ENCODE measurements at places on chromosomes 7 and 10.

DNA sequence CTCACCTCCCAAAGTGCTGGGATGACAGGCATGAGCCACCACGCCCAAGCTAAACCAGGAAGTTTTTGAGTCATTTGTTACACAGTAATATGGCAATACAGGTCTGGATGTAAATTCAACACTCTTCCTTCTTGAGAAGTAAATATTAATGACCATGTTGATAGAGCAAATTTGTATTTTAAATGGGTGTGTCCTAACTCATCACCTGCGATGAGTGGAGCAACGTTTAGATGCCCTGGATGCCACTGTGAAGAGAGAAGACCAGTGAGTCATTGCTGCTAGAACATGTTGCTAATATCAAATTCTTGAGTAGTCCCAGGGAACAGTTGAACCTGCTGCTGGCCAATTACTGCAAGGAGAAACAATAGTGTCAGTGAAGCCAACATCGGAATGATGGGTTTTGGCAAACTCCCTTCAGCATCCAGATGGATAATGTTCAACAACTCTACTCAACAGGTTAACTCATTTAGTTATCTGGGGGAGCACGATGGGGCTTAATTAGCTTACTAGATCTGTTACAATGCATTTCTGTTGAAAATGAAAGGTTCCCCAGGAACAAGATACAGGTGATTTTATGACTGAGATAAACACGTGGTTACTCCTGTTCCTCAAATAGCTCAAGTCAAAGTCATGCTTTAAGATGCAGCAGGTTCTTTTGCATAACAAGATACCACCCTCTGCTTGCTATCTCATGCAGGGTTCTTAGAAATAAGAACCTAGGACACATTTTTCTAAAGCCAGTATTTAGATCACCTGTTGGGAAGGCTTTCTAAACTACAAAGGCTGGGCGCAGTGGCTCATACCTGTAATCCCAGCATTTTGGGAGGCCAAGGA, 146.8 kb downstream of the CALN1 start:
- no peak for DNase-seq

DNA sequence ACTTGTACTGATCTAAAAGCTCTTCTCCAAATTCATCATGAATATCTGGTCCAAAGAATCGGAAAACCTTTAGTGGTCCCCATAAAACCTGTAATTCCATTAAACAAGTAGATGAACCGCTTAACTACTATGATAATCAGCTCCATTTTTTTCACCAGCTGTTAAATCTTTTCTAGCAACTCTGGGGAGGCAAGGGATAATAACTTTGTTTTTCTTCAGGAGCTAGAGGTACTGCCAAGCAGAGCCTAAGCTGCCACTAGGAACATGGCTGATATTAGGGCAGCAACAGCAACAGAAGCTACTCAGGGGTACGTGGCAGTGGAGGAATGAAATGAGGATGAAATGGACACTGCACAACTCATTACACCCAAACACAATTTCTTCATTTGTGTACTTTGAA, 138.0 kb downstream of the SRPK2 start:
- no peak for DNase-seq

GRCh38 chr10:33006342-33006887, 48.4 kb upstream of the ITGB1 start:
- DNase-seq = no peak

DNA sequence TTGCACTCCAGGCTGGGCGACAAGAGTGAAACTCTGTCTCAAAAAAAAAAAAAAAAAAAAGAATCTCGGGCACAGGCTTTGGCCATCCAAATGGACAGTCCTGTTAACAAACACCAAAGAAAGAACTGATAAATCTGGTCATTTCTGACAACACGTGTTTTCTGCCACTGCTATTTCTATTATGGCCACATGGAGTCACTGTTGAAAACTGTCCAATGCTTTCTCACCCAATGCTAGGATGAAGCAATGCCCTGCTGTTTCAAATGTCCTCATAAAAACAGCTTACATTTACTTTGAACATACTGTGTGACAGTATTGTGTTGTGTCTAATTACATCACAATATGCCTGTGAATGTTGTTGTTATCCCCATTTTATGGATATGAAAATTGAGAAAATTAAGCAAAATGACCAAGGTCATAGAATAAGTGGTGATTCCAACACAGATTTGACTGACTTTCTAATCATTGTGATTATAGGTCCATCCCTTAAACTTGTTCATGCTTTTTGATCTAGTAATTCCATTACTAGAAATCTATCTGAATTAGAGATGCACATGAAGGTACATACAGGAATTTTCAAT, 19.9 kb upstream of the MAP3K8 start:
- DNase-seq = no peak

- DNase-seq = no peak
Observed at GRCh38 chr10:123135415-123136141, at the start of gene HMX3. TSS of gene HMX3 (plus strand) at chr10:123135970. CDS start at chr10:123136051, 81 bp downstream.

DNA sequence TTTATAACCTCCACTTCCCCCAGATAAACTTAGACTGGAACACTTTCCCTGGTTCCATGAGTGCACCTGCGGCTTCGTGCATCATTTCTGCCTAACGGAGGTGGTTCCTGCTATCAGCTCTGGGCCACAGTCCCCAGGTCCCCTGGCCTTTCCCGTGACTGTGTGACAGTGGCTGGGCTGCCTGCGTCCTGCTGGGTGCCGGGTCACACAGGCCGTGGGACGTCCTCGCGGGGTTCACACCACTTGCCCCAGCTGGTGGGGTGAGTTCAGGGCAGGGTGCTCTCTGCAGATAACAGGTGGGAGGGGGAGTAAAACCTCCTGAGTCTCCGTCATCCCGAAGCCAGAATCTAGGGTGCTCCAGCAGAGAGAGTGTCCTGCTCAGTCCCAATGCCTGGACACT, 58.7 kb upstream of the CFAP46 start:
- DNase-seq = no peak

GRCh38 chr7:71145906-71146901, 14.3 kb downstream of the GALNT17 start:
- no peak for DNase-seq

DNA sequence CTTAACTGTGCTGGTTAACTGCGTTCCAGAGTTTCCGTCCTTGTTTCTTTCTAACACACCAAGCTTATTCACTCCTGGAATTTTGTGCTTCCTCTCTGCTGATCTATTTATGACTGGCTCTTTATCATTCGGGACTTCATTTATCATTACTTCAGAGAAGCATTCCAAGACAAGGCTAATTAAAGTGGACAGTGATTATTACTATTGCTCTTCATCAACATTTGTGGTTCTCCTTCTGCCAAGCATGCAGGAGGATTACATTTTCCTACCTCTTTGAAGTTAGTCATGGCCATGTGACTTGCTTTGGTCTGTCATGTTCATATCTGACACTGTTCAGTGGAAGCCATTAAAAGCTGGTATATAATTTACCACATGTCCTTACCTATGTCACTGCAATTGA, 172.4 kb upstream of the AGR3 start:
- no peak for DNase-seq

DNA sequence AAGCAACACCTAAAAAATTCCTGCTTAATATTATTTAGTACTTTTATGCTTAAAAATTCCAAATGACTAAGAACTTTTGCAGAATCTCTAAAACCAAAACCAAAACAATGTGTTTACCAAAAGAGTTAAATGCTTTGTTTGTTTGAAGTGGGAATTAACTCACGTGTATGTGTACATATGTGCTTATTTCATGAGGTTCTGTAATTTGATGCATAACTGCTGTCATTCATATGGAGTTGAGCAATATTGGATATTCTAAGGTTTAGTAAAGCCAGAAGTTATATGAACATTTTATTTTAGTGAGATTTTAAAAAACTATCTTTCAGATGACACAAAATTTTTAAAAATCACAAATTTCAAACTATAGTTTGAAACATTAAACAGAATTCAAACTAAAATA, 157.1 kb downstream of the PIP4K2A start:
- DNase-seq = no peak

DNA sequence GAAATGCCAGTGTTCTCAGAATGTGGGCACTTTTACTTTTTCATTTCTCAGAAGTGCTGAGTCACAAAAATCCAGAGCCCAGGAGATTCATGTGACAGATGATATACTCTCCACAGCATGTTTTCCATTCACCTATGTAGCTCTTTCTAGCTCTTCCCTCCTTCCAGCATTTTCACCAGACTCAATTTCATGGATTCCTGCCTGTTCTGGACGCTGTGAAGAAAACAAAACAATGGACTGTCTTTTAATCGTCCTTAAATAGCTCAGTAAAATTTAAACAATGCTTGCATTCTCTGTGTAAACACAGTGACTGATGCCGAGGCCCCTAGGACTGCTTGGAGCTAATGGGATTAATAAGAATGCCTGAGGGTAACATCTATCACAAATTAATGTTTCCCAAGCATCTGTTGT, 25.5 kb downstream of the ZNF713 start:
- no peak for DNase-seq

- no peak for DNase-seq
Observed at GRCh38 chr10:15321431-15322341, 49.4 kb downstream of the FAM171A1 start.

GRCh38 chr10:77398986-77399755, 238.4 kb downstream of the KCNMA1 start:
- no peak for DNase-seq

- no peak for DNase-seq
Observed at GRCh38 chr7:119931230-119931824, 341.6 kb upstream of the KCND2 start.

GRCh38 chr7:134351424-134351823, 34.7 kb upstream of the SLC35B4 start:
- no peak for DNase-seq

- no peak for DNase-seq
Observed at GRCh38 chr10:9060314-9060713, 1005.8 kb downstream of the GATA3 start.

DNA sequence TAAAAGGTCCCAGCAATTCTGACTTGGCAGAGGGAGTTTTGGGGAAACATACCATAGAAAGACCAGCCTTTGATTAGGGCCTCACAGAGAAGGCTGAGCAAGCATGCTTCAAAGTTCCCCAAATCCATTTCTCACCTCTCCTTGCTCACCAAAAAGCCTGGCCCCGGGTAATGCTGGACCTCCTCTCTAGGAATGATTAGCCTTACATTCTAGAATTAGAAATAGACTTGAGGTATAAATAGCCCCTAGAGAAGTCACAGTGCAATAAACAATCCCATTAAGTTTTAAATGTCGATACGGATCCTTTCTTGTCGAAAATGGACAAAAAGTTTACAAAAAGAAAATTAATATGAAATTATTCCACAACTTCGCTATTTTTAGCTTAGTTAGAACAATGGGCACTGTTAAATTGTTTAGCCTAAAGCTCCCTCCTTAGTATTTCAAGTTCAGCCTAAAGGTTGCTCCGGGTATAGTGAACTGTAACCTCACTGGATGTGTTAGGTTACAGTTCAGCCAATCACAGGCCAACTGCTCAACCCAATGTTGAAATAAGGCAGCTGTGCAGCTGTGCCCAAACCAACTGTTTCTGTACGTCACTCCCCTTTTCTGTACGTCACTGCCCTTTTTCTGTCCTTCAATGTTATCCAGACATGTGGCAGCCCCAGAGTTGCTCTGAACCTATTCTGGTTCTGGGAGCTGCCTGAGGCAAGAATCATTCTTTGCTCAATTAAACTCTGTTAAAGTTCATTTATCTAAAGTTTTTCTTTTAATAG, 7.9 kb upstream of the GSDME start:
- DNase-seq = no peak

DNA sequence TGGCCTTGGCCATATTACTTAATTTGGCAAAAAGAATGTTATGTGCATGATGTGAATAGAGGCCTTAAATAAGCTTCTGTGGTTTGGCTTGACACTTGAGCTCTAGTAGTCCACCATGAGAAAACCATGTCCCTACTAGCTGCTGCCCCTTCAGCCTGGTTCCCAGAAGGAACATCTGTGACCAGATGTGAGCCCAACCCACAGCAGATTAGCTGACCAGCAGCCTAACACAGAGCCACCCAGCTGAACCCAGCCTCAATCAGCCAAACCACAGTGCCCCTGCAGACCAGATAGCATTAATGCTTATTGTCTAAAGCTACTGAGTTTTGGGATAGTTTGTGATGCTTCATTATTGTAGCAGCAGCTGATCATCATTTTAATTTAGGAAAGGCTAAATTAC, 16.6 kb downstream of the JAZF1 start:
- DNase-seq = no peak

GRCh38 chr7:39609113-39609934, 14.0 kb upstream of the RALA start:
- DNase-seq = no peak

DNA sequence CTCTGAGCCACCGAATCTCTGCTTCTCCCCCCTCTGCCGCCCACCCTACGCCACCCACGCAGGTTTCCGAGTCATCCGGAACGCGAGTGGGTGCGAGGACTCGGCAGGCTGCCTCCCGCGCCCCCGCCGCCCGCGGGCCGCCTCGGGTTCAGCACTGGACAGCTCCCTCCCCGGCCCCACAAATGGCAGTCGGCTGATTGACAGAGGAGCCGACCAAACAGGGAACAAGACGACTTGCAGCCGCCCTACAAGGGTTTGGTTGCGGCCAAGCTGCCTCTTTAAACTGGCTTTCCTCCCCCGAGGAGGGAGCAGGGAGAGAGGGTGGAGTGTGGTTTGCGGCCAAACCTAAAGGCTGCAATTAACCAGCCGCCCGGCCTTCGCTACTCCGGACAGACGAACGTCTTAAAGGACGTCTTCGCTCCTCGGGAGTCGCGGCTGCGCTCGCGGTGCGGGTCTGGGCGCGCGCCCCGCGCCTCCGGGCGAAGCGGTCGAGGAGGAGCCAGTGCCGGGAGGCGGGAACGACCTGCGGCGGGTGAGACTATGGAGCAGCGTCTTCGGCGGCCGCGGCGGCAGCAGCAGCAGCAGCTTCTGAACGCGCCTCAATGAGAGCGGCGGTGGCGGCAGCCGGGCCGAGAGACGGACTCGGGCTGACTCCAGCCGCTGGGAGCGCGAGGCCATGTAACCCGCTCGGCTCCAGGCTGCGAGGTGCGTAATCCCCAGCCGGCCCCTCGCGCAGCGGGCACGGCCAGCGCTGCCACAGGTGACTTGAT, at the start of gene GPR158:
GPR158 (plus strand) TSS at position 541 of the 770 bp plus-strand sequence. CDS start 420 bp downstream, outside the sequence.
- DNase-seq = no peak

- no peak for DNase-seq
Observed at GRCh38 chr10:128491686-128492085, 365.5 kb upstream of the MKI67 start.

- DNase-seq = no peak
Observed at GRCh38 chr10:98226508-98227144, 41.4 kb downstream of the LOXL4 start.

DNA sequence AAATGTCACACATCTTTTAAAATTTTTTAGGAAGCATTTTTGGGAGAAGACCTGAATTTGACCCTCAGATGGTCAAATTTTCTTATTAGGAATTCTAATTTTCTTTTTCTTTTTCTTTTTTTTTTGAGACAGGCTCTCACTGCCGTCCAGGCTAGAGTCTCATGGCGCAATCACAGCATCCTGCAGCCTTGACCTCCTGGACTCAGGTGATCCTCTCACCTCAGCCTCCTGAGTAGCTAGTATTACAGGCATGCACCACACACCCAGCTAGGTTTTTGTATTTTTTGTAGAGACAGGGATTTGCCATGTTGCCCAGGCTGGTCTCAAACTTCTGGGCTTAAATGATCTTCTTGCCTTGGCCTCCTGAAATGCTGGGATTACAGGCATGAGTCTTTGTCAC, 65.4 kb downstream of the AKAP9 start:
- DNase-seq = no peak

GRCh38 chr7:70592171-70592570, 539.8 kb upstream of the GALNT17 start:
- no peak for DNase-seq

GRCh38 chr10:133162178-133162909, 2.3 kb downstream of the KNDC1 start:
- no peak for DNase-seq

GRCh38 chr10:86259901-86260562, 106.6 kb downstream of the GRID1 start:
- DNase-seq = no peak
